ENCODE measurements at places on chromosomes 3 and 15. TPM values are rescaled to one million over a fixed set of nuclear protein-coding genes. Genes with fewer than 3 reads are reported as not detected.

GRCh38 chr3:119293871-119294695 lies at the start of gene ARHGAP31:
TSS of gene ARHGAP31 (plus strand) at chr3:119294383. CDS start at chr3:119294905, 522 bp downstream.
- no peaks in the 10 kb centered on the region for H3K4me1 ChIP-seq
- H3K36me3 ChIP-seq = no peaks in the 10 kb centered on the region

DNA sequence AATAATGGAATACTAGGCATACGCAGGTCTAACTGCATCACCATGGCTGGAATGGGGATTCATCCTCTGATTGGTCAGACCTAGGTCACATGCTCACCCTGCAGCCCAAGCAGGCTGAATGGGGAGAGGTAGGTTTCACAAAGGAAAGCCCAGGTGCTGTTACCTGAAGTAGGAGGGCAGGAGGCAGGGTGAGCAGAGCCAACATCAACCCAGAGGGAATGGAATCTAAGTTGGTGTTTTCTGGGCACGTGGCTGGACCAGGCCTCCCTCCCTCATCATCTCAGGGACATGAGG lies 6.7 kb upstream of the H1-8 start:
- H3K27me3 ChIP-seq = no peaks in the 10 kb centered on the region
- H3K27ac ChIP-seq = no peak overlapping the region
- no peak overlapping the region for H3K4me3 ChIP-seq
- no peaks in the 10 kb centered on the region for H3K4me1 ChIP-seq
- no peaks in the 10 kb centered on the region for H3K36me3 ChIP-seq

GRCh38 chr3:105322570-105323273 lies 44.0 kb upstream of the ALCAM start:
- H3K4me1 ChIP-seq = no peaks in the 10 kb centered on the region
- no peaks in the 10 kb centered on the region for H3K27me3 ChIP-seq
- no peak for DNase-seq
- no peak overlapping the region for H3K4me3 ChIP-seq
- no peaks in the 10 kb centered on the region for H3K36me3 ChIP-seq

DNA sequence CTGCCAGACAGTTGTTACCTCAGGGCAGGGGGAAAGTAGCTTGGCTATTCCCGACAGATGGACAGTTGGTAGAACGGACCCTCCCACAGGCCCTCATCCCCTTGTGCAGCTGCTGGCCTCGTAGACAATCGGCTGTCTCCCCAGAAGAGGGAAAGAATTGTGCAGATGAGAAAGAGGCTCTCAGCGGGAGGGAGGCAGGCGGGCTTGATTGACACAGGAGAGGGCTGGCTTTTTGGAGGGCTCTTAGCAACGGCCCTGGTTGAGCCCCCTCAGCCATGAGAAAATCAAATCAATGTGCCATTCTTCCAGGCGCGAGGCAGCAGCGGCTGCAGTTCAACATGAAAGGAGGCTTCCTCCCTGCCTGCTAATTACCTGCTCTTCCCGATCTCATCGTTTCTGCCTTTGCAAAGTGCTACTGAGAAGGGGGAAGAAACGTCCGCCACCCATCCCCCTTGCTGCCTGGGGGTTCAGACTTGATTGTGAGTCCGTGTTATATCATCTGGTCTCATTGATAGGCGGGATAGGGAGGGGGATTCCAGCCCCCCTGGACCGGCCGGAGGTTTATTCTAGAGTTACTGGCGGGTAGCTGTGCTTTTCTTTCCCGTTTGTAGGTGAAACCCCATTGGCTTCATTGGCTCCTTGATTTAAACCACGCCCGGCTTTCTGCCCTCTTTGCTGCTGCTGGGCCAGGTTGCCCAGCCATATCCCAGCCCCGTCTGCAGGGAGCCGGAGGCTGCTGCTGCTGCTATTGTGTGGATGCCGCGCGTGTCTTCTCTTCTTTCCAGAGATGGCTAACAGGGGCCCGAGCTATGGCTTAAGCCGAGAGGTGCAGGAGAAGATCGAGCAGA lies at the start of gene TAGLN3:
TSS of gene TAGLN3 (plus strand) at position 287 of the 848 bp plus-strand sequence. CDS start at position 788, 501 bp downstream.
- no peaks in the 10 kb centered on the region for H3K27me3 ChIP-seq
- H3K36me3 ChIP-seq = no peaks in the 10 kb centered on the region
- H3K27ac ChIP-seq = no peak within 1 kb of the TSS
- H3K4me3 ChIP-seq = peak within 1 kb of the TSS; percentile 22
- no peaks in the 10 kb centered on the region for H3K4me1 ChIP-seq
- peak; percentile 75 for DNase-seq

The NCK1 gene
- polyA plus RNA-seq = 21.0 TPM

DNA sequence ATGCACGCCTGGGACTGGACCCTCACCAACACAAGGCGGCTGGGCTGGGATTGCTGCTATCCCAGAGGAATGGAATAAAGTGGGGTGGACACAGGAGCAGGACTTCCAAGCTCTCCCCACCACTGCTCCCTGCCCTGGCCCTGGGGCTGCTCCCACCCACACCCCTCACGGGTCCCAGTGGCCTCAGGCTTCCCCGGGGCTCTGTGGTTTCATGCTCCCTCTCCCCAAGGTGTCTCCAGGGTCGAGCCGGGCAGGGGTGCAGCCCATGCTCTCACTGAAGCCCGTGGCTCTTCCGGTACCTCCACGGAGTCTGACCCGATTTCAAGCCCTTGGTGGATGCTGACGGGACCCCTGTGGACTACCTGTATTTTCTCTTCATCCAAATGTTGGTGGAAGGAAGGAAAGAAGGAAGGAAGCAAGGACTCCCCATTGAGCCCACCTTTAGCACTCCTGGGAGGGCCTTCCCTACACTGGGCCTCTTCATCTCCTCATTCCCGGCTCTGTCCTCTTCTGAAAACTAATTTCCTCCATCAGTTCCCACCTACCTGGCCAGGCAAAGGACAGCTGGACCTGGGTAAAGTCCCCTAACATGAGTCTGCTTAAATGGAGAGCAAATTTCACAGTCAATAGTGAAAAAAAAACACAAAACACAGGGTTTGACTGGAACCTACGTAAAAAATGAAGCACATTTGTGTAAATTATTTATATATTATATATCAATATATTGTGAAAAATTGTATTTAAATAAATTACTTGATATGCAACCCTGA lies 44.0 kb upstream of the PCSK6 start:
- H3K27ac ChIP-seq = no peak overlapping the region
- H3K36me3 ChIP-seq = no peaks in the 10 kb centered on the region
- no peaks in the 10 kb centered on the region for H3K4me1 ChIP-seq
- H3K27me3 ChIP-seq = no peaks in the 10 kb centered on the region

- peaks cover 4% of the 10 kb centered on the region for H3K36me3 ChIP-seq
- no peak for DNase-seq
- H3K4me1 ChIP-seq = no peaks in the 10 kb centered on the region
- H3K27ac ChIP-seq = no peak overlapping the region
Measured at GRCh38 chr3:126621171-126621570, 33.8 kb downstream of the TXNRD3 start.

GRCh38 chr3:122916580-122916979 lies 111.0 kb downstream of the SEMA5B start:
- no peak overlapping the region for H3K4me3 ChIP-seq
- H3K27me3 ChIP-seq = no peaks in the 10 kb centered on the region
- DNase-seq = peak; percentile 39
- H3K27ac ChIP-seq = no peak overlapping the region
- no peaks in the 10 kb centered on the region for H3K4me1 ChIP-seq

GRCh38 chr3:186184021-186184420 lies 75.1 kb upstream of the ETV5 start:
- H3K4me1 ChIP-seq = no peaks in the 10 kb centered on the region
- no peak overlapping the region for H3K4me3 ChIP-seq
- no peaks in the 10 kb centered on the region for H3K36me3 ChIP-seq
- H3K27me3 ChIP-seq = no peaks in the 10 kb centered on the region

The GOLGA6L10 gene
- 2.7 TPM for polyA plus RNA-seq

The C3orf20 gene
- polyA plus RNA-seq = not detected

The SLC33A1 gene
- 13.4 TPM for polyA plus RNA-seq

DNA sequence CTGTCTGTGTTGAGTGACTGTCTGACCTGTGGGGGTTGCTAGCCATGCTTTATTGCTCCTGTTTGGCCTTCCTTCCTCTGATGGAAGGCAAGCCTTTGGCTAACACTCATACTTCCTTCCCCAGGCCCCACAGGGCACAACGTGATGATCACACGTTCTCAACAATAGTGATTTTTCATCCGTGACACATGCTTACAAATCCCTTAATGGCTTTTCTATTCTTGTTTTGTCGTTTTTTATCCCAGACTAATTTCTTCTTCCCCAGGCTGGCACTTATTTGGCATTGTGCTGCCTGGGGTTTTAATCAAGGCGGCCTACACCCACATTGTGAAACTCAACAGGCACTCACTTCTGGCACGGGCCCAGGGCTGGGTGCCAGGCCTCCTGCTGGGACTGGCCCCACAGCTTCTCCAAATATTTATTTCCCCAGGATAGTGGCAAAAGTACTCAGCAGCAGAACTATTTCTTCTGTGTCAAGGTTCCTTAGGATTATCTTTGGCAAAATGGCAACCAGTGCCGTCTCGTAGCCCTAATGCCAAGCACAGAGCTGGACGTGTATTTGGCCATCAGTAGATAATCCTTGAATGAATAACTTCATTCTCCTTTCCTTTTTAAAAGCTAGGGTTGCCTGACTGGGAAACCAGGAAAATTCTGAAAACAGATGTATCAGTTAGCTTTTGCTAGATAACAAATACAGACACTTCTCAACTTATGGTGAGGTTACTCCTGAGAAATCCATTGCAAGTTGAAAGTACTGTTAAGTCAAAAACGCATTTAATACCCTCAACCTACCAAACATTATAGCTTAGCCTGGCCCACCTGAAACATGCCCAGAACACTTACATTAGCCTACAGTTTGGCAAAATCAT lies 30.6 kb downstream of the CMTM7 start:
- peak; percentile 93 for DNase-seq
- H3K36me3 ChIP-seq = no peaks in the 10 kb centered on the region
- H3K27me3 ChIP-seq = no peaks in the 10 kb centered on the region
- H3K27ac ChIP-seq = no peak overlapping the region

The BCL2A1 gene
- 8.3 TPM for polyA plus RNA-seq

DNA sequence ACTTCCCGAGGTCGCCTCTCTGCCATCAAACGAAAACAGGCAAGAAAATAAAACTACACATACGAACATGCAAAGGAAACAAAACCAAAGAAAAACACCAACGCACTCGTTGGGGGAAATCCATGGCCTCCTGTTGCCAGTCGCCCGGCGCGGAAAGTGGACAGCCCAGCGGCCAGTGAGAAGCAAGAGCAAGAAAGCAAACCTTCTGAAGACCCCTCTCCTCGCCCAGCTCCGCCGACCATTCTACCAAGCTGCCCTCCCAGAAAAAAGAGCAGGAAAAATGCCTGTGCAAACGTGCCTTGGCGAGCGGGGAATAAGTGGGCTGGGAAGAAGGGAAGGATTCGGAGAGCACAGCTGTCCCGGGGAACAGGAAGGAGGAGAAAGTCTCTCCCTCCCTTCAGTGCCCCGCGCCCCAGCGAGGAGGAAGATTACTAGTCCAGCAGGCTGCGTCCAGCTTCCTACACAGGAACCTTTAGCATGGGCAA lies 802 bp upstream of the NECTIN3 start:
- no peaks in the 10 kb centered on the region for H3K36me3 ChIP-seq
- no peaks in the 10 kb centered on the region for H3K27me3 ChIP-seq
- peak; percentile 76 for DNase-seq
- peak overlapping the region; percentile 93 for H3K4me3 ChIP-seq
- peaks cover 2% of the 10 kb centered on the region for H3K4me1 ChIP-seq

- no peaks in the 10 kb centered on the region for H3K27me3 ChIP-seq
- peaks cover 8% of the 10 kb centered on the region for H3K36me3 ChIP-seq
- no peak overlapping the region for H3K4me3 ChIP-seq
- no peak for DNase-seq
- no peaks in the 10 kb centered on the region for H3K4me1 ChIP-seq
Measured at GRCh38 chr3:58321791-58322190, 10.9 kb upstream of the PXK start.

GRCh38 chr15:93527374-93528050 lies 438.5 kb upstream of the RGMA start:
- no peak for DNase-seq
- no peaks in the 10 kb centered on the region for H3K36me3 ChIP-seq
- no peak overlapping the region for H3K4me3 ChIP-seq
- H3K27me3 ChIP-seq = no peaks in the 10 kb centered on the region

- no peaks in the 10 kb centered on the region for H3K4me1 ChIP-seq
- H3K4me3 ChIP-seq = no peak overlapping the region
- no peaks in the 10 kb centered on the region for H3K27me3 ChIP-seq
- no peaks in the 10 kb centered on the region for H3K36me3 ChIP-seq
- H3K27ac ChIP-seq = no peak overlapping the region
Measured at GRCh38 chr3:141057946-141058800, 7.0 kb downstream of the SPSB4 start.

Measured in aorta (tissue), 5 donors.